ENCODE measurements at places on chromosomes 4 and X. TPM values are rescaled to one million over a fixed set of nuclear protein-coding genes. Genes with fewer than 3 reads are reported as not detected.

PCYT1B gene
- total RNA-seq, result not detected

THOC2 gene
- 86.7 TPM for total RNA-seq

TNIP3 gene
- total RNA-seq, result not detected

SLC10A4 gene
- 6.6 TPM for total RNA-seq

RNF175 gene
- total RNA-seq, result 2.2 TPM

SSX2 gene
- total RNA-seq, result not detected

MAGEA11 gene
- total RNA-seq, result not detected

HTATSF1 gene
- total RNA-seq, result 60.9 TPM

MAGEA3 gene
- not detected for total RNA-seq

F8A1 gene
- 8.1 TPM for total RNA-seq

JCHAIN gene
- 2.7 TPM for total RNA-seq

FANCB gene
- 0.74 TPM for total RNA-seq

RHOXF1 gene
- not detected for total RNA-seq

PDGFRA gene
- total RNA-seq, result 141 TPM

OPHN1 gene
- total RNA-seq, result 11.5 TPM

PNMA6A gene
- 1.2 TPM for total RNA-seq

LRIT3 gene
- not detected for total RNA-seq

RAB39B gene
- total RNA-seq, result 0.74 TPM

DNA sequence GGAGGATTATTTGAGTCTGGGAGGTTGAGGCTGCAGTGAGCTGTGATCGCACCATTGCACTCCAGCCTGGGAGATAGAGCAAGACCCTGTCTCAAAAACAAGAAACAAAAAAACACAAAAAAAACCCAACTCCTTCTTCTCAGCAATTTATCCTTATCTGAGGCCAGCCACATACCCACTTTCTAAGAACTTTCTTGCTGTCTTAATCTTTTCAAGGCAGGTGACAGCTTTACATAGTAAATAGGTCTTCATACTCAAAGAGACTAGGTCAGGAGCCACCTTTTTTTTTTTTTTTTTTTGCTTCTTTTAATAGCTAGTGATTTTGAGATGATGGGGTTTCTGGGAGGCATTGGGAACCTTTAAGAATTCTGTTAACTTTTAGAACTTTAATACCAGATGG is 26.1 kb upstream of the ZCCHC13 start:
- no peak for DNase-seq

DNA sequence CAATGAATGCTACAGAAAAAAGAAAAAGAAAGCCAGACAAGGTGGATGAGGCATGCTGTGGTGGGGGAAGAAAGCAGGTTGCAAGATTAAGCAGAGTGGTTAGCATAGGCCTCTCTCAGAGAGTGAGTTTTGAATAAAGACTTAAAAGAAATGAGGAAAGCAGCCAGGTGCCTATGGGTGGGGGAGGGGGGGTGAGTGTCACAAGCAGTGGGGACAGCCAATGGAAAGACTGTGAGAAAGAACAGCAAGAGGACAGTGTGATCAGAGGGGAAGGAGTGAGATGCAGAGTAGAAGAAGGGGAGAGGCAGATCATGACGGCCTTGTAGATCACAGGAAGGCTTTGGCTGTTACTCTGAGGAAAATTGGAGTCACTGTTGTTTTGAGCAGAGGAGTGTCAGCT is 162.5 kb downstream of the SOX3 start:
- no peak for DNase-seq

- DNase-seq, result no peak
Observed at GRCh38 chr4:140188975-140189374, 35.0 kb upstream of the MAML3 start.

GRCh38 chr4:153248641-153249198 is 44.5 kb downstream of the TRIM2 start:
- DNase-seq, result no peak

- DNase-seq, result no peak
Observed at GRCh38 chr4:53956454-53956853, 108.0 kb downstream of the CHIC2 start.

DNA sequence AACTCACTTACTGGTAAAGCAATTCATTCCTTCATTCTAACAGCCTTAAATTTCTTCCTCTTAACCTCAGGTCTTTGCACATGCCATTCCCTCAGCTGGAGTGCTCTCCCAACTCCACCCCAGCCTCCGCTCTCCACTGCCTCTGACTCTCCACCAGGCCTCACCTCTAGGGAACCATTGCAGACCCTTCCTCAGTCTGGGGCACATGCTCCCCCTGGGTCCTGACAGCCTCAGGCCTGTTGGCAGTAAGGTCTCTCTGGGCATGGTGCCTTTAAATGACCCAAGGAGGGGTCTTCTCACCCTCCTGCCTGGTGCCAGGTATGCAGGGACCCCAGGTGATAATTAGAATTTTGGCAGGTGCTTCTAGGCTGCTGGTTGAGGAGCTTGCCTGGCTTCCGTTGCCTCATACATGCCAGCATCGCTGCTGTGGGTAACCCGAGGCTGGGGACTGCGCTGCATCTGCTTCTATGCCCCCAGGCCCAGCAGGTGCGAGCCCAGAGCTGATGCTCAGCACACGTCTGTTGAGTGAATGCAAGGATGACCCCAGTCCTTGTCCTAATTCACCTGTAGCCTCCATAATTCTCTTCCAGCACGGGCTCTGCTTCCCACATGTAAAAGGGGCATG is 27.5 kb upstream of the GPR78 start:
- DNase-seq, result no peak

- DNase-seq, result no peak
Observed at GRCh38 chr4:77805840-77806239, 13.3 kb downstream of the CNOT6L start.

DNA sequence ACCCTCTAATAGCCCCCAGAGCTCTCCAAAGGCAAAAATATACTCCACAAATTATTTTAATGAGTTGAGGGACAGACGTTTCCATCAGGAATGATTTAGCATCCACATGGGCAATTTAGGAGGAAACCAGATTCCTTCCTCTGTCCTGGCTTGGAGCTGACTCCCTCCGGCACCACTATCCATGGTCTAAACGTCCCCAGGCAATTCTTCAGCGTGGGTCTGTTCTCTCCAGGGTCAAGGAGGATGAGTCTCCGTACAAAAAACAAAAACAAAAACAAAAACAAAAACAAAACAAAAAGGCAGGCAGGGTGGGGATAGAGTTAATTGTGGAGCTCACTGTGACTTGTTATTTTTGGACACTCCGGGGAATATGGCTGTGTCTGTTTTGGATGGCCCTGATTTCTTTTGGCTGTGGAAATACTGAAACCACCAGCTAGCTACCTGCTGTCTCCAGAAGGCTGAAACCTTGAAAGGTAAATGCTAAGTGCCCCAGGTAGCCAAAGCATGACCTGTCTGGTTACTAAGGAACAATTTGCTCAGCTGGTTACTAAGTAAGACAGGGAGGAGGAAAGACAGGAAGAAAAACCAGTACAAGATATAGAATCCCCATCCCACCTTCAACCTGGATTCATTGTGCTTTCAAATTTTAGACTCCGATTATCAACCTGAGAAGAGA is 419.1 kb upstream of the LCORL start:
- DNase-seq, result no peak

GRCh38 chrX:107978707-107979307 is 3.4 kb downstream of the TEX13B start:
- DNase-seq, result no peak

DNA sequence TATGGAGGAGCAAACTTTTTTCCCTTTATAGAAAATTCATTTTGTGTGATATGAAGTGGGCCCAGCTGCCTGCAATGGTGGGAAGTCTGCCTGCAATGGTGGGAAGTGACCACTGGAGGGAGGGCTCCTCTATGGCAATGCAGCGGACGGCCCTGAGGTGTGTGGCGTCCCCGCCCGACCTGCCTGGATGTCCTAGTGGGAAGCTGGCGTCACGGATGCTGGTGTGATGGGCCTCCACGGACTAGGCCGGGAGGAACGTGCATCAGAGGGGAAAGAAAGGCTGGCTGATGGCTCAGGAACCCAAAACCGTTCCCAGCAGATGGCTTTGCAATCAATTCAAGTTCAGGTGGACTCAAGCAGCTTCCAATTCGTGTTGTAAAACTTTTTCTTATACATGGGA is 177.9 kb downstream of the AFAP1 start:
- DNase-seq, result no peak

GRCh38 chr4:112222219-112222955 is 9.2 kb upstream of the AP1AR start:
- no peak for DNase-seq

GRCh38 chr4:83905952-83906351 is 370.0 kb downstream of the GPAT3 start:
- DNase-seq, result no peak

- no peak for DNase-seq
Observed at GRCh38 chr4:33577791-33578190, 2666.5 kb downstream of the ARAP2 start.

DNA sequence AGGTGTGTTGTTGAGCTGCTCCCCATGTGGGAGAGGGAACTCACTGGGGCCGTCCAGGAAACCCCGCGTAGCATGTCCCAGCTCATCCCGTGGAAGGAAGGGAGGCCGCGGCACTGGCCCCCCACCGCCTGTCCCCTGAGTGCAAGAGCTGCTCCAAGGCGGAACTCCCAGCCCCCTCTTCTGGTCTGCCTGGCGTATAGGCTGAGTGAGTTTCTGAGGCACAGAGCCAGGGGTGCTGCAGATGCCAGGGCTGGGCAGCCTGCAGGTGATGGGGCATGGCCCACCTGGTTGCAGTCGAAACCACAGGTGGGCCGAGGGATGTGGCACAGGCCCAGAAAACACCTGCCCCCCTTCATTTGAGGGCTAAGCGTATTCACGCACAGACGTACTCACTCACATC is 49.6 kb downstream of the ABLIM2 start:
- DNase-seq, result no peak

- DNase-seq, result no peak
Observed at GRCh38 chr4:181860668-181861067, 382.5 kb upstream of the TENM3 start.

GRCh38 chr4:99945718-99946355 is 581 bp downstream of the DNAJB14 start:
- DNase-seq, result no peak

- DNase-seq, result no peak
Observed at GRCh38 chrX:13836575-13836974, 19.7 kb upstream of the GPM6B start.

- DNase-seq, result no peak
Observed at GRCh38 chr4:43391069-43391468, 498.6 kb downstream of the GRXCR1 start.

- DNase-seq, result no peak
Observed at GRCh38 chr4:31737419-31737818, 1017.2 kb downstream of the PCDH7 start.

DNA sequence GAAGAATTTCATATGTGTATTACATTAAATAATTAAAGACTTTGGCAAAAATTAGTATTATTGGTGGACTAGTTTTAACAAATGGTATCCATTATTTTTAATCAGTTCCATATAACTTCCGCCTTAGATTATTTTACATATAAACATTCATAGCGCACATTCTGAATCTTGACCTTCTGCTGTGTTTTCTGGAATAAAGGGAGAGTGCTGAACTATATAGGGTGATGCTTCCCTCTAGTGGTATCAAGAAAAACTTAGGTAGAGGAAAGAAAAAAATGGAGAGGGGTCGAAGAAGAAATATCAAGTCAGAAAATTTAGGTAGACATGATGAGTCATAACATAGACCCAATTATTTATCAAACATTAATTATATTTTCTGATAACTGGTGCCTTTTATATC is 155.6 kb upstream of the PACRGL start:
- DNase-seq, result no peak

DNA sequence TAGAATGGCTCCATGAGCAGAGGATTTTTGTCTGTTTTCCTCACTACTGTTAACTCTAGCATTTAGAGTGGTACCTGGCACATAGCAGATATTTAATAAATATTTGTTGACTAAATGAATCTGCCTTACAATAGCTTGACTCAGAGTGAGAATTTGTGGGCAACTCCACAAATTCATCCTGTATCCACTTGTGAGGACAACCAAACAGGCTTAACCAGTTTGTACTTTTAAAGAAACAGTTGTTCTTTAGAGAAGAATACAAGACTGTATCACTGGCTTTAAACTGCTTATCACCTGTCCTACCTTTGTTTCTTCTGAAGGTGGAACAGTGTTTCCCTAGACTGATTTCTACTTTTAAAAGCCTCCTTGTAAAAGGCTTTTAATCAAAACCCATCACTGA is 141.3 kb upstream of the SH3RF1 start:
- no peak for DNase-seq

DNA sequence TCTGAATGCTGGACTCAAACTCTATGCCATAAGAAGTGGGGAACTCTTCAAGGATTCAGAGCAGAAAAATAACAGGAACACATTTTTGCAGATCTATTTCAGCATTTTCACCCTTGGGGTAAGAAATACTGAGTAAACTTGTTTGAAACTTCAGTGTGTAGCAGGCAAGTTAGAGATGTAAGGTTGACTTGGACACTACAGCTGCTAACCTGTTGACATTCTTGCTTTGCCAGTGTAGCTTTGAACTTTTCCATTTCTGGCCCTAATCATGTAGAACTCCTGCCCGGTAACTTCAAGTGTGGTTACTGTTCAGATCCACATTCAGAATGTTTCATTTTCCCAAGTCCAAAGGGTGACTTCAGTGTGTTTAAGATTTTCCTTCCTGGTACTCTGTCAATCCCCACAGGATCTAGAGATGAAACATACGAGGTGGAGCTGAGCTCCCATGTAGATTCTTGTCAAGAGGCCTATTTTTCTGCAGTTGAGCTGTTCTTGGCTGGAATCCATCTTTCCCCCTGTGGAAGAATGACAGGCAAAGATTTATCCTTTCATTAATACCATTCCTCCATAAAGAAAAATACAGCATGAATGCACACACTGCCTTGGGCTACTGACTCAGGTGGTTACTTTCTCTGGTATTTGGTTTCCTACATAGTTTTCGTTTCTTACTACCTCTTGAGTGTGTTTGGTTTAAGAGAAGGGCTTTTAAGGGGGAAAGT is 34.1 kb downstream of the FHDC1 start:
- DNase-seq, result peak; percentile 55

DNA sequence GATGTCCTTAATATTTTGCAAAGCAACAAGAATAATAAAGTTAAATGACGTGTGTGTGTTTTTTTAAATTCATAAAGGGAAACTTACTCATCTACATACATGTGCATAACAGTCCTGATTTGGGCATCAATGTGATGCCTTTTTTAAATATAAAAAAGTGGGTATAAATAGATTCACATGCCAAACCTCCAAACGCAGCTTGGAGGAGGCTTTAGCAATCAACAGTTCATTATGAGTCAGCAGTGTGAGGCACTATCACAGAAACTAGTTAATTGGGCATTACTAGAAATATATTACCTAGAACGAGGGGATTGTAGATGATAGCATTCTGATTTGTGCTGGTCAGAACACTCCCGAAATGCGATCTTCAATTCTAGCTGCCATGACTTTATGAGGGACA is 115.1 kb downstream of the HS6ST2 start:
- no peak for DNase-seq

DNA sequence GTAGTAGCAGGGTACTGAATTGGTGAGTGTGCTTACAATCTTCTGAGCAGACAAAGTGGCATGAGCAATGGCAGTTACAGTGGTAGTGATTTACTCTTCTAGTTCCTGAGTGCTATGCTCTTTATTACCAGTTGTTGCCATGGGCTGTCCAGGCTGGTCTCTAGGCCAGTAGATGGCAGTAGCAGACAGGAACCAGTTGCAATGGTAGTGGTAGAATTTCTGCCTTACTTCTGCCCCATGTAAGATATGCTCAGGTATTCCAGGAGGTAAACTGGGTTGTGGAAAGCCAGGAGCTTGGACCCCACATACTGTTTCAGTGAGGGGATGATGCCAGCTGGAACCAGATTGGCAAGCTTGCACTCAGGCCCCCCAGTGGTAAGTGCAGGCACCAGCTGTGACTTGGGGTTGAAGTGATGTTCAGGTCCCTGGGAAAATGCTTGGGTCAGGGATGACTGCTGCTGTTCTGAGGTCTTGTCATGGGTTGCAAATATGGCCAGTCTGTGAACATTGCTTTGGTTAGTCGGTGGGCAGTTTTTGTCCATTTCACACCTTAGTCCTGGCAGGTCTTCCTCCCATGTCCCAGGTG is 63.0 kb upstream of the ZXDB start:
- DNase-seq, result no peak
